Left hindlimb (tissue), 1 donor: ENCODE measurements at places on chromosomes 3 and 15.

DNA sequence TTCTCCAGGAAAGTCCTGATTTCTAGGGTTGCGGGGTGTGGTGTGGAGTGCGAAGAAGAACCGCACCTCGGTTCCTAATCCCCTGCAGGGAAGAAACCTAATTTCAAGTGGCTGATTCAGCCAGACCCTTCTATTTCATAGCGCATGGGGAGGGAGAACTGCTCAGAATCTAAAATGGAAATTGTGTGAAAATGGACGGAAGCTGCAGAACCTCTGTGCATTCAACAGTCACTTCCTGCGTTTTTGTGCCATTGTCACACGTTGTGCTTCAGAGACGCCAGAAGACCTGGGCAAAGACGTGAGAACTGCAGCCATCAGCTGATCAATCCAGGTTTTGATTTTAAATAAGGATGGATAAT, 1.2 kb downstream of the SIDT1 start:
- peak; percentile 38 for DNase-seq

GRCh38 chr3:2978977-2979732, 131.0 kb downstream of the IL5RA start:
- DNase-seq: no peak

DNA sequence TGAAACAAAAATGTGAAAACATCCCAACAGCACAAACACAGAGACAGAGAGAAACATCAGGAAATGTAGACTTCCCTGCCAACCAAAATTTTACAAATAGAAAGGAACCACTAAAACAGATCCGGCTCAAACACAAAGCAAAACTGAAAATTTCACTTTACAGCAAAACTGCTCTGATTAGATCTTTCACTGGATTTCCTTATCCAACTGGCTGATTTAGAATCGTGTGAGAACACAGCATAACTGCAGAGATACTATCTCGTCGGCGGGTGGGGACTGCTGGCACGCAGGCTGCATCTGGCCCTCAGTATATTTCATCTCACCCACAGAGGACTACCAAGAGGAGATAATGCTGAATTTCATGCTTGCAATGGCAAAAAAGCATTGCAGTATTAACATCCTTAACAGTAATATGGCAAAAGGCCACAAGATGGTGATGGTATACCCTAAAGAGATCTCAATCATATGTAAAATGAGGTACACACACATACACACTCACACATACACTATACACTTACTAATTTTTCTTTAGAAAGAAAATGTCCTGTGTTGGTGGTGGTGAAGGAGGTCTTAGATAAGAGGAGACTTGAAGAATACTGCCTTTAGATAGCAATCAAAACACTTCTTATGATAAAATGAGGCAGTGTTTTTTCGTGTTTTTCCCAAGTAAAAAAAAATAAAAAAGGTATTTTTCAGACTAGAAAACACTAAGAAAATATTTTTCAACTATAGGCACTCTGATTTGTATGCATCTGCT, 10.6 kb upstream of the LEO1 start:
- DNase-seq: no peak

- no peak for DNase-seq
Measured at GRCh38 chr15:44394562-44394961, 32.9 kb upstream of the CTDSPL2 start.

- peak; percentile 66 for DNase-seq
Measured at GRCh38 chr3:123716411-123716810, 131.6 kb upstream of the HACD2 start.

- DNase-seq: no peak
Measured at GRCh38 chr3:72628065-72628464, 220.2 kb downstream of the SHQ1 start.

GRCh38 chr3:148330542-148330941, 367.2 kb upstream of the AGTR1 start:
- DNase-seq: no peak

- DNase-seq: no peak
Measured at GRCh38 chr3:124362455-124362854, 367.8 kb upstream of the UMPS start.

- no peak for DNase-seq
Measured at GRCh38 chr15:99635794-99636193, 70.0 kb downstream of the MEF2A start.

DNA sequence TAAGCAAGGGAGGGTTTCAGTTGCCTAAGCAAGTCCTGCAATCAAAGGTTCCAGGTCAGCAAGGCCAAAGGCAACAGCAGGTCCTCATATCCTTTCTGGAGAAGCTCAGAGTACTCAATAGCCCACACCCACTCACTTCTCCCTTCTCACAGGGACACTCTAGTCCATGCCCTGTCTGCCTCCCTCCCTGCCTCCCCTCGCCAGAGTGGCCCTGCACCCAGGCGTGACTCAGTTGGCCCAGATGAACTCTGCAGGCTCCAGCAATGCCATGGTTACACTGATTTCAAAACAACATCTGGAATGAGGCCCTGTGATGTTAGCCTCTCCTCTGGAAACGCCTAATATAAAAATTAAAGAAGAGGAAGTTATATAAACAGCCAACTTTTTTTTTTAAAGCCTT, 32.9 kb downstream of the IL16 start:
- DNase-seq: no peak
